AG09309 (cell line): ENCODE measurements at places on chromosomes 3 and 15.
A peak's percentile ranks its signal among the peaks of the same experiment; 100 is the strongest.

DNA sequence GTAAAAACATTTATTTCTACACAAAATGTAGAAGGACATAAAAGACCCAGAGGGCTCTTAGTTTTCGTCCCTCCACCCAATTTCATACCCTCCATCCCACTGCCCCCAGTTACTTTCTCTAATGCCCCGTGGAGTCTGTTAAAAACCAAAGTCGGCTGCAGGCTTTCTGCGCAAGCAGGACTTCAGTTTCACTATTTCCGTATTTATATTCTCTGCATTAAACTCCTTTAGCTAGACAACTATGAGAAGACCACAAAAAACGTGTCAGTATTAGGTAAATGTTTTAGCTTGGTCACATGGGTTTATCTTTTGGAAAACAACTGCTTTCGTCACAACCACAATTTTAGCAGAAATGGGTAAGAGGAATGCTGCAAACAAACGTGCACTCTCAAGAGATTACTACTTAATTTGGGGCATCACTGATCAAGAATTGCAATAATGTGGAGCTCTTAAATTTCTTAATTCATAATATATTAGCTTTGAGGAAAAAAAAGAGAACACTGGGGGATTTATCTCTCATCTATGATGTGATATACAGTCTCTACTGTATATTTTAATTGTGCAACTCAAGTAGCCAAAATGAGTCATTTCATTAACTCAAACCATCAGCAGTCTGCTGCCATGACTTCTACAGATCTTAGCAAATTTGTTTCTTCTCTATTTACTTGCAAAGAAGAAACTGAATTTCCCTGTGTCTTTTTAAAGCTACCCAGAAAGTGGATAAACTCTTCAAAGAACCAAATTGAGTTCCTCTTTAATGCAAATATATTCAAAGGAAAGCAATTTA, 740 bp upstream of the NSMCE3 start:
- no peak for DNase-seq

DNA sequence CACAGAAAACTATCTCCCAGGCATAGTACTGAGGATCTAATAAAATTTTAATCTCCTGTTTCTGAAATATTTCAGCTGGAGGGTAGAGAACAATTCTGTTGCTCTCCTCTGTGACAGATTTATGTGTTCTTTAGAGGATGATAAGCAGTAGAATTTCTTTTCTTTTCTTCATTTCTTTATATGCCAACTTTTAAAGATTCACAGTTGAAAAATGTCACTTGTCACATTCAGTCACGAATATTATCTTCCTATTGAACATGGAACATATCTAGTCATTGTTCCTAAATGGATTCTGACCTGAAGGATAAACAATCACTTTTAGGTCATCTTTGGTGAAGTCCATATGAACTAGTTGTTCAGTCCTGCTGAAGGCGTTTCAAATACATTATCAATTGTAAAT, 585.5 kb upstream of the DPPA4 start:
- DNase-seq, result no peak

DNA sequence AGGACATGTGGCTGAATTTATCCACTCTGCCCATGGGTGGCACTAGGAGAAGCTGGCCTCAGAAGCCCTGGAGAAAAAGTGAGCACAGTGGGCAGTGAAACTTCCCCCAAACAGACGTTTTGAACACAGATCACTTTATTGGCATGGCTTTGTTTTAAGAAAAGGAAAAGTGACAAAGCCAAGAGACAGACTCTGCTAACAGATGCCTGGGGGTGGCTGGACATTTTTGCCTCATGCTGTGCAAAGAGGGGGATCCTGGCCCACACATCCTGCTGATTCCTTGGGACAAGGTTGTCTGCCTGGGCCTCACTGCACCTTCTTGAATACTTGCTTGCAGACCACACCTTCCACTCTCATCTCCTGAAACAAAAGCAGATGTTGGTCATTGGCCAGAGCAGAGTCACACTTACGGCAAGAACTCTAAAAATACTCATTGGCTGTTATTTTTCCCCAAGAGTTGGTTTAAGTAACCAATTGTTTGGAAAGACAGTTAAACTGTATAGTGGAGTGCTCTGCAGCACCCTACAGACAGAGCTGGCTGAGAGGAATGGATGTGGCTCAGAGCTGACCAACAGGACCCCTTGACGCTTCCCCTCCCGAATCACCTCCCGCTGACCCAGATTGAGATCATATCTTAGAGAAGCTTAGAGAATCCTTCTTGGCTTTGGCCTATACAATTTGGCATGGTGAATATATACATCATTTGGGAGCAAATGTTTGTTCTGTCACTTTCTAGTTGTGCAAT, 22.0 kb downstream of the RBP1 start:
- DNase-seq, result no peak

DNA sequence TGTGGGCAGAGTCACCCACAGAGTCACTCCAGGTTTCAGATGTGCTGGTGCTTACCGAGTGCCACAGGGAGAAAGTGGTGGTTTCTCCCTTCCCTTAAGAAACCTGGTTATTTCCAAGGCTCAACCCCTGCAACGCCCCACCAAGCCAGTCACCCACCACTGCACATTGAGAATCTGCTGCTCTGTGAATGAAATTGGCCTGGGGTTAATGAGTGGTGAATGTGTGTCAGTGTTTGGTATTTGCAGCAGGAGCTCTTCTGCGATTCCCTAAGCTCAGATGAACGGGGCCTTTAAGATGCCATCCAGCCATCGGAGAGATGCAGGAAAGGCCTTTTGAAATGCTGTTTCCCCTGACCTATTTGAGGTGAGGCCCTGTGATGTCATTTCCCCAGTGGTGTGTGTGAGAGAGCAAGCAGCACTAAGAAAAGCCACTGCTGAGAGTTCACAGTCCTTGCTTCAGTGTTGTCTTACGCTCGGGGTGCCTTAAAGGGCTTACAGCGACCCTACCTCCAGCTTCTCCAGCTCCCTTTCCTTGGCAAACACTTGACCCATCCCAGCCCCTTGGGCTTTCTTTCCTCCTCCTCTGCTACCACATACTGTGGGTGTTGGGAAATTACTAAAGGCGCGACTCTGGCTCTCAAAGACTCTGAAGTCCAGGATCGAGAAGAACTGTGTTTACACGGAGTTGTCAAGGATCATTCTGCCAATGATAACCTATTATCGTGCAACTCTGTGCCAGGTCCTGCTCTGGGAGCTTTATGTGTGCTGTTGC, 68.9 kb downstream of the SMAD3 start:
- DNase-seq, result no peak

DNA sequence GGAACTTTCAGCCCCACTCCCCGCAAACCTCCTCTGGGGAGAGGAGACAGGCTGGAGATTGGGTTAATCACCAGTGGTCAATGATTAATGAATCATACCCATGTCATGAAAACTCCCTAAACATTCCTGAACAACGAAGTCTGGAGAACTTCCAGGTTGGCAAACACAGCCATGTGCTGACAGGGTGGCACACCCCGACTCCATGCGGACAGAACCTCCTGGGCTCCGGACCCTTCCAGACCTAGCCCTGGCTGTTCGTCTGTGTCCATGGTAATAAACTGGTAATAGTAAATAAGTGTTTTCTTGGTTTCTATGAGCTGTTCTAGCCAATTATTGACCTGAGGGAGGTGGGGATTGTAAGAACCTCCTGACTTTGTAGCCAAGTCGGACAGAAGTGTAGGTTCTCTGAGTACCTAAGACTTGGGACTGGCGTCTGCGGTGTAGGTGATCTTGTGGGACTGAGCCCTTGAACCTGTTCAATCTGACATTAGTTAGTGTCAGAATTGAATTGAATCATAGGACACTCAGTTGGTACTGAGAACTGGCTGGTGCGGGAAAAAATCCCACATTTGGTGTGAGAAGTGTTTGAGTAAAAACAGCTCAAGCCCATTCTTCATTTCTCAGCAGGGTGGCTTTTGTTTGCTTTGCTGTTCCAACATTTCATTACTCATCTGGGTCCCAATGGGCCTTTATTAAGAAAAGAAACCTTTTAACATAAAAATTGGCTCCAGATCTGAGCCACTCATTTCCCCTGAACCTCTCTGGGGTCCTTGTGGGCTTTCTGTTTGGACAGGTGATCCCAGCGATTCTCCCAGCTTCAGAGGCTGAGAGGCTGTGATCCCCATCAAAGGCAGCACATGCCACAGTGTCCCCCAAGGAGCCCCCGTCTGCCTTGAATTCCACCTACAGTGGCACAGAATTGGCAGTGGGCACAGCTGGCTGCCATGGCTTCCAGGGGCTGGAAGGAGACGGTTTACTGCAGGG, 151.0 kb downstream of the TJP1 start:
- peak; percentile 57 for DNase-seq

DNA sequence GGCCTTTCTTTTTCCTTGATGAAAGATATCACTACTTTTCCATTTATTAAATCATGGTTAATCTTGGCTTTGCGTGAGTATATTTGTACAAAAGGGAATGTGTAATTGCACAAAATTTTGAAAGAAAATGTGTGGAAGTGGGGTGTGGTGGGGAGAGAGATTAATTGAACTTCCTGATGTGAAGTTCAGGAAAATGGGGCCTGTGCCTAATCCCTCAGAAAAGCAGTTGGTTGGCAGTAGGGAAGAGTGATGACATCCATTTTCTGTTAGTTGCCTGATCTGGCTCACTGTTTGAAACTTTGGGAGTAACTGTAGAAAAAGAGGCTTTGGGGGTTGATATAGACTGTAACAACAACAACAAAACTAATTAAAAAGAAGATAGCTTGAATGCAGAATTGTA, 10.8 kb upstream of the IL20RB start:
- no peak for DNase-seq
